Pancreas (tissue), 10 donors: ENCODE measurements at places on chromosomes 13 and 19. TPM values are rescaled to one million over a fixed set of nuclear protein-coding genes. Genes with fewer than 3 reads are reported as not detected.

DNA sequence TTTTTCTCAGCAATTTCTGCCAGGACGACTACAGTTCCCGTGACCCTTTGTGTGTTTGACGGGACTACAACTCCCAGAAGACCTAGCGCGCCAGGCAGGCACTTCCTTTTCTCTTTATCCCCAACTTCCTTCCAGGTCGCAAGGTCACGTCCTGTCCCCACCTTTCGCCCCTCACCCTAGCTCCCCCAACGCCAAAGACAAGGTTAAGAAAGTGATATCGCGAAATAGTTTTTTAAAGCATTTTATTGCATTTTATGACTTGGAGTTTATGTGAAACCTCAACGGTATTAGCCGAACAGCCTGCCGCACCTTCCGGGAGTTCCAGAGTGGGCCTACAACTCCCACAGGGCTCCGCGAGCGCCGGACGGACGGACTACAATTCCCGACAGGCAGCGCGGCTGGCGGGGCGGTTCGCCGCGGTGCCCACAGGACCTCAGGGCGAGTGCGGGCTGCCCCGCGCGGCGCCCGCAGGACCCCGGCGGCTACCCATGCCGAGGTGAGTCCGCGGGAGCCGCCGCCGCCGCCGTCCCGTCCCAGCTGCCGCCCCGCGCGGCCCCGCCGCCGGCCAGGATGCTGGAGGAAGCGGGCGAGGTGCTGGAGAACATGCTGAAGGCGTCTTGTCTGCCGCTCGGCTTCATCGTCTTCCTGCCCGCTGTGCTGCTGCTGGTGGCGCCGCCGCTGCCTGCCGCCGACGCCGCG is at the start of gene NCLN:
NCLN (plus strand) TSS at position 470 of the 699 bp plus-strand sequence; CDS start at position 571, 101 bp downstream.
- peak within 1 kb of the TSS; percentile 100 for H3K4me3 ChIP-seq
- peak; percentile 97 for DNase-seq
- no peaks in the 10 kb centered on the region for H3K36me3 ChIP-seq
- H3K27me3 ChIP-seq, result no peaks in the 10 kb centered on the region
- H3K4me1 ChIP-seq, result peaks cover 11% of the 10 kb centered on the region

- no peaks in the 10 kb centered on the region for H3K4me1 ChIP-seq
- H3K36me3 ChIP-seq, result no peaks in the 10 kb centered on the region
- H3K27me3 ChIP-seq, result no peaks in the 10 kb centered on the region
These were observed 185.2 kb upstream of the OBI1 start for GRCh38 chr13:78844106-78844505.

DNA sequence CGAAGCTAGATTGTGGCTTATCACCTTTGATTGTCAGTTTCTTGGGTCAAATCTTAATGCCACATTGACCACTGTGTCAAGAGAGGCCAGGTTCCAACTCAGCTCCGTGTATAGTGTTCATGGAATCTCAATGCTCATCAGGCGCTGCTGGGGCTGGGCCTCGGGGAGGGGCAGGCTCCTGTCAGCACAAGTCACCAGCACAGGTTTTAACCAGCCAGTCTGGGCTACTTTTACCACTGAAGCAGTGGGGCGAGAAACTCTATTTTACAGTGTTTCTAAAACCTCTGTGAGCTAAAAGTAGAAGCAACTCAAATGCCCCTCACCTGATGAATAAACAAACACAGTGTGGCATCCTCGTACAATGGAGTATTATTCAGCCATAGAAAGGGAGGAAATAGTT is 118.7 kb upstream of the GJB6 start:
- no peaks in the 10 kb centered on the region for H3K36me3 ChIP-seq
- H3K4me3 ChIP-seq, result no peak overlapping the region
- no peaks in the 10 kb centered on the region for H3K27me3 ChIP-seq
- no peak for DNase-seq
- H3K4me1 ChIP-seq, result no peaks in the 10 kb centered on the region

GRCh38 chr13:32023698-32024097 is 7.9 kb upstream of the FRY start:
- H3K27me3 ChIP-seq, result no peaks in the 10 kb centered on the region
- H3K4me3 ChIP-seq, result no peak overlapping the region
- H3K36me3 ChIP-seq, result no peaks in the 10 kb centered on the region
- no peaks in the 10 kb centered on the region for H3K4me1 ChIP-seq
- DNase-seq, result no peak
- H3K27ac ChIP-seq, result no peak overlapping the region

DNA sequence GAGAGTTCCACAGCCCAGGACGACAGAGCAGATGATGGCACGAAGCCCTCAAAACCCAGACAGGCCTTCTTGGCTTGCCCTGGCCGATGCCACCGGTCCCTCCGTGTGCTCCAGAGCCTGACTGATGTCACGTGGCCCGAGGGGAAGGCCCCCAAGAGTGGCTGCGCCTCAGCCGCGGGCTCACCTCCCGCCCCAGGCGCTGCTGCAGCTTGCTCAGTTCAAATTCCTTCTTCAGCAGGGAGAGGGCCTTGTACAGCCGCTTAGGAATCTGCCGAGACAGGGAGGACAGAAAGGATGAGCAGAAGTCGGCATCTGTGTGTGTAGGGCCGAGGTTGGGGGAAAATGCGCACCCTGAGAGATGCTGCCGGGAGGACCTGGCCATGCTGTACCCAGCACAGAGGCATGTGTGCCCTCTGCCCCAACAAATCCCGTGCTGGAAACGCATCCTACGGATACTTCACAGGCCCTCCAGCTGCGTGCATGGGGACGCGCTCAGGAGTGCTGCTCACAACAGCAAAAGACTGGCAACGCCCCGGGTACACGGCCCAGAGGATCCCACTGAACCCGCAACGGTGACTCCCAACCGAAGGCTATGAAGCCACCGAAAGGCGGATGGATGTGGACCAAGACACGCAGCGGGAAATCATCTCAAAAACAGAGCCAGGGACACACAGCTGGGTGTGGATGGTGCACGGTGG is 12.9 kb downstream of the LONP1 start:
- no peak for DNase-seq
- peaks cover 63% of the 10 kb centered on the region for H3K36me3 ChIP-seq
- no peak overlapping the region for H3K4me3 ChIP-seq

DNA sequence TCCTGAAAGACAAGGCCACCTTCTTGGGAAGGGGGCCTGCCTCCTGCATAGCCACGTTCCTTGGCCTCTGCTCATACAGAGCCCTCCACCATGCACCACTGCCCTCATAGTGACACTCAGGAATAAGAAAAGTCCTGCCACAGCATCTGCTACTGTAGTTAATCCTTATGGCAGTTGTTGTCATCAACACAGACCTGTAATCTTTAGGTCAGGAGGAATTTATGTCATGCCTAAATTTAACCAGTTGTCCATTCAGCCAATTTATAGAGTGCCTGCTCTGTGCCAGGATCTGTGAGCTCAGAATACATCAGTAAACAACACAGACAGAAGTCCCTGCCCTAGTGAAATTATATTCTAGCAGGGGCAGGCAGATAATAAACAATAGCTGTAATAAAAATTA is 44.4 kb downstream of the FAM124A start:
- no peaks in the 10 kb centered on the region for H3K27me3 ChIP-seq
- H3K27ac ChIP-seq, result no peak overlapping the region
- no peak overlapping the region for H3K4me3 ChIP-seq
- H3K4me1 ChIP-seq, result no peaks in the 10 kb centered on the region

DNA sequence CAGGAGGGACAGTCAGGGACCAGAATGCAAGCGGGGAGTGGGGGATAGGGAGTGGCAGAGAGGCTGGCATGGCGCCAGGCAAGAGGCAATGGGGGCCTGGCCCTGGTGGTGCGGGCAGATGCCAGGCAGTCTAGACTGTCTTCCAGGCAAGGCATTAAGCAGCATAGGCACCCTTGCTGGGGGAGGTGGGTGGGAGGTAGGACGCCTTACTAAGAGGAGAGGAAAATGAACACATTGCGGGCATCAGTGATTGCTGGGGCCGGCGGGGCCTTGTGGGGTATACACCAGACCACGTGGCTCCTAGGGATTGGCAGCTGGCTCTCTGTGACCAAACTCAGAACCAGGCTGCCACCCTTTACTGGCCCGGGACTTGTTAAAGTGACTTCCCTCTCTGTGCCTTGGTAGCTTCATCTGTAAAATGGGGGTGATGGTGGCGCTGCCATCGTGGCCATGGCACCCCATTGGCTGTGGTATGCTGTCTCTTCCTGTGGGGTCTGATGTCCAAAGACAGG is 46.0 kb downstream of the DNM2 start:
- no peak for DNase-seq
- no peaks in the 10 kb centered on the region for H3K27me3 ChIP-seq
- H3K27ac ChIP-seq, result peak overlapping the region; percentile 78
- H3K4me1 ChIP-seq, result peaks cover 36% of the 10 kb centered on the region
- no peak overlapping the region for H3K4me3 ChIP-seq

DNA sequence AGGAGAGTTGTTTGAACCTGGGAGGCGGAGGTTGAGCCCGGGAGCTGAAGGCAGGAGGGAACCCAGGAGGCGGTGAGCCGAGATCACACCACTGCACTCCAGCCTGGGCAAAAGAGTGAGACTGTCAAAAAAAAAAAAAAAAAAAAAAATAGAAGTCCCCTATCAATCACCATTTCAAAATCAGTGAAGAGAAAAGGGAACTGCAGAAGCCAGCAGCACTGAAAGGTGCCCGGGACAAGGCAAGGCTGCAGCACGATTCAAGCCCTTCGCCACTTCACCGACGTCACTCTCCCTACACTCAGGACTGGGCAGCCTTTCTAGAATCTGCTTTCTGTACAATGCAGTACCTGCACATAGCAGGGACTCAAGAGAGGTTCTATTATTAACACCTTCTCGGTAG is 21.9 kb upstream of the USP12 start:
- no peak overlapping the region for H3K27ac ChIP-seq
- peaks cover 11% of the 10 kb centered on the region for H3K27me3 ChIP-seq
- H3K4me3 ChIP-seq, result no peak overlapping the region
- no peaks in the 10 kb centered on the region for H3K36me3 ChIP-seq
- no peaks in the 10 kb centered on the region for H3K4me1 ChIP-seq

DNA sequence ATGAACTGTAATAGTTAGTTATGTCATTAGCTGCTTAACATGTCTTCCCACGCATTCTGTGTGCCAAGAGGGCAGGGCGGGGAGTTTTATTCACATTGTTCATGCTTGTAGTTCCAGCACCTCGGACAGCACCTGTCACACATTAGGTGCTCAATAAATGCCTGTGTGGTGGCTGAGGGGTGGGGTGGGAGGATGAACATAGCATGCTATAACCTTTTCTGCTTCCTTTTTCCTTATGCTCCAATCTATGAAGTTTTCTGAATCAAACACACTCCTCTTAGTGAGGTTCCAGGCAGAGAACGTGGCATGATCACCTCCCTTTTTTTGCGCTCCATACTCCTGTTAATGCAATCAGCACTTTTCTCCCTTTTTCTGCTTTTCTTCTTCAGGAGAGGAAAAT is 15.8 kb upstream of the PTPRS start:
- no peaks in the 10 kb centered on the region for H3K36me3 ChIP-seq
- DNase-seq, result no peak
- H3K27ac ChIP-seq, result no peak overlapping the region
- no peaks in the 10 kb centered on the region for H3K27me3 ChIP-seq

GRCh38 chr13:53200498-53201453 is 172.2 kb downstream of the OLFM4 start:
- peaks cover 3% of the 10 kb centered on the region for H3K27me3 ChIP-seq
- DNase-seq, result peak; percentile 72
- H3K36me3 ChIP-seq, result no peaks in the 10 kb centered on the region
- no peaks in the 10 kb centered on the region for H3K4me1 ChIP-seq

- no peak for DNase-seq
- H3K27ac ChIP-seq, result no peak overlapping the region
- no peak overlapping the region for H3K4me3 ChIP-seq
- no peaks in the 10 kb centered on the region for H3K36me3 ChIP-seq
- H3K4me1 ChIP-seq, result no peaks in the 10 kb centered on the region
- no peaks in the 10 kb centered on the region for H3K27me3 ChIP-seq
These were observed 20.3 kb downstream of the POP4 start for GRCh38 chr19:29626386-29626785.

- H3K27ac ChIP-seq, result no peak overlapping the region
- H3K4me3 ChIP-seq, result no peak overlapping the region
- no peaks in the 10 kb centered on the region for H3K36me3 ChIP-seq
- no peak for DNase-seq
- H3K4me1 ChIP-seq, result no peaks in the 10 kb centered on the region
These were observed 94.2 kb downstream of the FRY start for GRCh38 chr13:32125751-32126150.

GRCh38 chr19:48950830-48951519 is 3.7 kb upstream of the BAX start:
- H3K4me3 ChIP-seq, result no peak overlapping the region
- H3K36me3 ChIP-seq, result no peaks in the 10 kb centered on the region
- H3K27ac ChIP-seq, result no peak overlapping the region
- DNase-seq, result no peak

DNA sequence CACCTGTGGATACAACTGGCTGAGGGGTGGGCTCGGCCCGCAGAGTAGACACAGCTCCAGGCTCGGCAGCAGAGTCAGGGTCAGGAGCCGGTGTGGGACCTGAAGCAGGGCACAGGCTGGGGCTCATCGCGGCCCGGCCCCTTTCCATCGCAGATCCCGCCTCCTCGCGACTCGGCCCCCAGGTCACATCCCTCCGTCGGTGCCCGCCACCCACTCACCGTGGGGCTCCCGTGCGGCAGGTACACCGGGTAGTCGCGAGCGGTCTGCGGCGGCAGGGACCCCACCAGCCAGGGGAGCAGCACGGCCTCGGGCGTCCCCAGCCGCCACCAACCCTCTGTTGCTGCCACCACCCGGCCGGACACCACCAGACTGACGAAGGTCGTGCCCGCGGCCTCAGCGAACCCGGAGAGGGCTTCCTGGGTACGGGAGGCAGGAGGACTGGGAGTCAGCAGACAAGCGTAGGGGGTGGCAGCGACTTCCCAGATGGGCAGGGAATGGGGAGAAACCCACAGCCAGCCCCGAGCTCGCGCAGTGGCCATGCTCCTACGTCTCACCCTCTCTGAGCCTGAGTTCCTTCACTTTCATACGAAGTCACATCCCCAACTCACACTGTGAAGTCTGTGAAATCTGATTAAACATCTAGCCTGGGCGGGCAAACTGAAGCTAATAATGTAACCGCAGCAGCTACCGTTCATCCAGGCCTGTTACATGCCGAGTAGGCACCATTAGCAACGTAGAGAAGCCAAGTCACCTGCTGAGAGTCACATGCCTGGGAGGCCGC is 3.7 kb downstream of the FUZ start:
- peak overlapping the region; percentile 83 for H3K27ac ChIP-seq
- peak overlapping the region; percentile 63 for H3K4me3 ChIP-seq
- no peaks in the 10 kb centered on the region for H3K36me3 ChIP-seq

GRCh38 chr13:67855741-67856238 is 625.7 kb upstream of the PCDH9 start:
- H3K27me3 ChIP-seq, result no peaks in the 10 kb centered on the region
- no peak overlapping the region for H3K27ac ChIP-seq
- DNase-seq, result no peak
- no peaks in the 10 kb centered on the region for H3K36me3 ChIP-seq

The KCNJ14 gene
- total RNA-seq, result 0.35 TPM

The ZNF121 gene
- 14.4 TPM for total RNA-seq

The ADGRE3 gene
- total RNA-seq, result not detected

The WDR88 gene
- total RNA-seq, result not detected

The MEIS3 gene
- total RNA-seq, result 3.1 TPM

The THSD8 gene
- 2.0 TPM for total RNA-seq

The RBM42 gene
- 29.2 TPM for total RNA-seq

The ZNF83 gene
- total RNA-seq, result 12.5 TPM

The FFAR1 gene
- total RNA-seq, result 3.5 TPM

The TSHZ3 gene
- 0.88 TPM for total RNA-seq

The IFNL1 gene
- total RNA-seq, result not detected

The NAPSA gene
- 0.78 TPM for total RNA-seq

The BEST2 gene
- not detected for total RNA-seq
